ENCODE measurements at places on chromosomes 16 and 17.

GRCh38 chr17:6496116-6496481 lies 51.8 kb downstream of the PIMREG start:
- DNase-seq = peak; percentile 40

GRCh38 chr16:54594601-54595391 lies 308.2 kb upstream of the IRX3 start:
- no peak for DNase-seq

DNA sequence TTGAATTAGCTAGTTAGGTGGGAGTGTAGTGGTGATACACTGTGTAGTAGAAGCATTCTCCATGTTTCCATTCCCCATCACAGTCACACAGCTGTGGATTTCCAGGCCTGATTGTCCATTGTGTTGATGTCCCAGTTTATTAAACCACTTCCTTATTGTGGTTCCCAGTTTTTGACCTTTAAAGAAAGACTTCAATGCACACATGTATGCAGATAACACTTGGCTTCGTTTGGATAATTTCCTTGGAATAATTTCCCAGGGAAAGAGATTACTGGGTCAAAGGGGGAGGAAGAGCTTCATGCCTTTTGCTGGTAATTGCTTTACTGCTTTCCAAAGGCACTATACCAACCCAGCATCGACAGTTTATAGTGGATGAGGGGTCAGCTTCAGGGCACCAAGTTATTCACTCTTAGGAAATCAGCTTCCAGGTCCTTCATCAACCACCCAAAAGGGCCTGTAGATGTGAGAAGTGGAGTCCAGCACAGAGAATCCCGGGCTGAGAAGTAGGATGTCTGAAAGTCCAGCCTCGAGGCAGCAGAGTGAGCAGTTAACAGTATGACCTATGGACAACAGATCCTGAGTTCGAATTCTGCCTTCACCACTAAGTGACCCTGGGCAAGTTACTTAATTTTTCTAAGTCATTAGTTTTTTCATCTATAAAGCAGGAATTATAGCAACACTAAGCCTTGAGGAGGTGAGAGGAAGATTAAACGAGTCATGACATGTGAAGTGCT lies 31.3 kb upstream of the TNS4 start:
- no peak for DNase-seq

DNA sequence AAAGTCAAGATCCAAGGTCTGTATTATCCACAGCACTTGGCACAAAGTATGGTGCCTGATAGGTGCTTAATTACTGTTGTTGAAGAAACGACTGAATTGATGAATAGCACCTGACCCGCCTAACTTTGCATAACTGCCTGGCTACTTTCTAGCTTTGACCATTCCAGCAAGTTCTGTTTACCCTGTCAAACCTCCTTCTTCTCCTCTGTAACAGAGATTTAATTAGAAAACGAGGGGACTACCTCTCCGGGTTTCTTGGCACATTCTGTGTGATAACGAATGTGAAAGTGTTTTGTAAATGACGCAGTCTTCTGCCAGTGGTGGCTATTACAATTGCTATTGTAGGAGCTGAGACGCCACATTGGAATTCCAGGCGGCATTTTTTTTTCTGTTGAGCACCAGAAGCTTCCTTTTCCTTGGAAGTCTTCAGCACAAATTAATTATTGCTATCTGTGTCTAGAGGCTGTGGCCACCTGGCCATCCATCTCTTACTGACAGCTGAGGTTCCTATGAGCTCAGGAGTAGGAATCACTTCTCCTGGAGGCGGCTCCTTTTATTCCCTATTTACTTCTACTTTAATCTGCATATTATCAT lies 522.9 kb downstream of the HS3ST4 start:
- DNase-seq = no peak

GRCh38 chr16:85286951-85287814 lies 174.9 kb upstream of the CIBAR2 start:
- DNase-seq = no peak

DNA sequence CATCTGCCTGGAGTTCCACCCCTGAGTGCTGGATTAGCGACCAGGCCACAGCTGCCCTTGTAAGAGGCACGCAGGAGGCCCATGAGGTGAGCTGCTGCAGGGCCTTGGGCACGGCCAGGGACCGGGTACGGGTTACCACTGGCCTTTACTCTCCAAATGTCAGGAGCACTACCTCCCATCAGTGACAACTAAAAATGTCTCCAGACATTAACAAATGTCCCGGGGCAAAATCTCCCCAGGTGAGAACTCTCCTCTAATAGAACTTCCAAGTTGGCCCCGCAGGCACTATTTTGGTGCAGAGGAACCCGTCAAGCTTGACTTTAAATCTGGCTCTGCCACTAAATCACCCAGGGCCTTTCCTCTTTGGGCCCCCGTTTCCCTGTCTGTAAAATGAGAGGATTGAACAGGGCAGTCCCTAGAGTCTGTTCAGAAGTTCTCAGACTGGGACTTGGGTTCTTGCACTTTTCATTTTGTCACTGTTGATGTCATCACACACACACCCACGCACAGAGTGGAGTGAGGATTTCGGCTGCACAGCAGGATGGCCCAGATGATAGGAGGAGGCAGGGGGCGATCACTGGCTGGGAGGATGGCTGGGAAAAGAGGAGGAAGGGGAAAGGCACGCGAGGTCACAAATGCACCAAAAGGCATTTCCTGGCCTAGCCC lies 24.5 kb upstream of the MAPT start:
- no peak for DNase-seq

GRCh38 chr17:67090341-67090740 lies 46.0 kb downstream of the CACNG1 start:
- DNase-seq = no peak

GRCh38 chr16:20875355-20875650 lies 24.9 kb downstream of the DCUN1D3 start:
- DNase-seq = no peak

DNA sequence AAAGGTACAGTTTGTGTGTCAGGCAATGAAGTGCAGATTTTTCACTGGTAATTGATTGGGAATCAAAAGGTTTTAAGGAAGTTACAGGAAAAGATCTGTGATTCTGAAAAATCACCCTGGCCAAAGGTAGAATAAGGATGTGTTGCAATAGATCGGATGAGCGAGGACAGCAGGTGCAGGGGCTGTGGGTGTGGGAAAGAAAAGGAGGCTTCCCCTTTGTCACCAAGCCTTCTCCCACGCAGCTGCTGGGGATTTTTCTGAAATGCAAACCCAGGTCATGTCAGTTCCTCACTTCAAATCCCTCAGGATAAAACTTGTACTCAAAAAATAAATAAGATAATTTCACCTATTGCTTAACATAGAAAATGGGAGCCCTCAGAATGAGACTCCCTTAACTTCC lies 47.9 kb upstream of the ARHGAP17 start:
- no peak for DNase-seq

DNA sequence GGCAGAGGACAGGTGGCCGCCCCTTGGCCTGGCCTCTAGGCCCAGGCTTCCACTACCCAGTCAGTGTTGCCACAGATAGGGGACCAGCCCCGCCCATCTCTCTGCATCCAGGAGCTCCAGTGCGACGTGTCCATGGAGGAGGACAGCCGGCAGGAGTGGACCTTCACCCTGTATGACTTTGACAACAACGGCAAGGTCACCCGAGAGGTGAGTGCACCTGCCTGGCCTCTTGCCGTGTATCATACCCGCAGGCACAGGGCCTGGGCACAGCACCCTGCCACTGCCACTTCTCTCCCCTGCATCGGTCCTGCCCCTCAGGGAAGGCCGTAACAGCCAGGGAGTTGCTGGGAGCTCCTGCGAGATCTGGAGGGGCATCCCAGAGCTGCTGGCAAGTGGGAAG lies 55.7 kb downstream of the SNX20 start:
- no peak for DNase-seq

- DNase-seq = no peak
These were observed 27.4 kb downstream of the BCO1 start for GRCh38 chr16:81265658-81266451.

DNA sequence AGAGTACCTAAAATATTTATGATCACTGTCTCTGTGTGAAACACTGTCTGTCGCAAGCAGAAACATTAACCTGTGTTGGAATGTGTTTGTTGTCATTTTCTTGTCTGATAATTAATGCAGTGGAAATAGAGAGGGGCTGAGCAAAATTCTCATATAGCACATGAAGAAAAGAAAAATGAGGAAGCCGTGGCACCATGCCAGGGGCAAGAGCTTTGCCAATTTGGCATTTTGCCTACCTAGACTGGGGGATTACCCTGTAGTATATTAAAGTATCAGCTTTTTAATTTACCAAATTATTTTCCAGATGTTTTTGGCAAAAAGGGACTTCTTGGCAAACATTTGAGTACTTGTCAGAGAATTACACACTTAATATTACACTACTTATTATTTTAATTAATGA lies 1326.6 kb upstream of the GOT2 start:
- no peak for DNase-seq

GRCh38 chr17:37039269-37039668 lies 90.5 kb downstream of the AATF start:
- DNase-seq = no peak

DNA sequence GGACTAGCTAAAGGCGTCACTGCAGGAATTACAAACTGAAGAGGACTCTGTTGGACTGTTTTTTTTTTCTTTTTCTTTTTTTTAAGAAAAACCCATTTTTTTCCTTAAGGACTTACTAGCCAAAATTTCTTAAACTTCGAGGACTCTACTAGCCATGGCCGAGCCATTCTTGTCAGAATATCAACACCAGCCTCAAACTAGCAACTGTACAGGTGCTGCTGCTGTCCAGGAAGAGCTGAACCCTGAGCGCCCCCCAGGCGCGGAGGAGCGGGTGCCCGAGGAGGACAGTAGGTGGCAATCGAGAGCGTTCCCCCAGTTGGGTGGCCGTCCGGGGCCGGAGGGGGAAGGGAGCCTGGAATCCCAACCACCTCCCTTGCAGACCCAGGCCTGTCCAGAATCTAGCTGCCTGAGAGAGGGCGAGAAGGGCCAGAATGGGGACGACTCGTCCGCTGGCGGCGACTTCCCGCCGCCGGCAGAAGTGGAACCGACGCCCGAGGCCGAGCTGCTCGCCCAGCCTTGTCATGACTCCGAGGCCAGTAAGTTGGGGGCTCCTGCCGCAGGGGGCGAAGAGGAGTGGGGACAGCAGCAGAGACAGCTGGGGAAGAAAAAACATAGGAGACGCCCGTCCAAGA lies 878 bp downstream of the HEXIM1 start:
- peak; percentile 77 for DNase-seq

GRCh38 chr17:60610473-60610872 lies 10.5 kb downstream of the PPM1D start:
- peak; percentile 12 for DNase-seq

GRCh38 chr17:73132085-73132492 lies 32.7 kb upstream of the SSTR2 start:
- DNase-seq = no peak

DNA sequence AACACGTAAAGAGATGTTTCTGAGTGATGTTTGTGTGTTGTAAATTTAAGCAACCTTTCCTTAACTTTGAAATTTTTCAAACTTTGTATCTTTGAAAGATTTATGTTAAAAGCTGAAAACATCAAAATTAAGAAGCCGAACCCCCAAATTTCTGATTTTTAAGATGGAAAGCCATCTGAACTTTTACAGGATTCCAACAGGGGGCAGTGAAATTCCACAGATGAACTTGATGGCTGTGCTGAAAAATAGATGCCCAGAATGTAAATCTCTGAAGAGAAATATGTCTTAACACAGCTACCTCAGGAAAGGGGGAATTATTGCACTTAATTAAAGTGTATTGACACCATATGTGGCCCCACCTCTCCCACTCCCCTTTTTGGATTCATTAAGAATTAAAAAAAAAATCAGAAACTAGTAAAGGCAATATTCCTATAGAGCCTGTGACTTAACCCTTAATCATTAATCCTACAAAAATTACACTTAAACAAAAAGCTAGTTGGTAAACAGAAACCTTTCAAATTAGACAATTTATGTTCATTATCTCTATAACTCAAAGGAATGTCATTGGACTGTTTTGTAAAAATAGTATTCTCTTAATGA lies 597.9 kb downstream of the KCNJ2 start:
- DNase-seq = no peak

- DNase-seq = no peak
These were observed 8.0 kb upstream of the LGALS9 start for GRCh38 chr17:27622986-27623385.

DNA sequence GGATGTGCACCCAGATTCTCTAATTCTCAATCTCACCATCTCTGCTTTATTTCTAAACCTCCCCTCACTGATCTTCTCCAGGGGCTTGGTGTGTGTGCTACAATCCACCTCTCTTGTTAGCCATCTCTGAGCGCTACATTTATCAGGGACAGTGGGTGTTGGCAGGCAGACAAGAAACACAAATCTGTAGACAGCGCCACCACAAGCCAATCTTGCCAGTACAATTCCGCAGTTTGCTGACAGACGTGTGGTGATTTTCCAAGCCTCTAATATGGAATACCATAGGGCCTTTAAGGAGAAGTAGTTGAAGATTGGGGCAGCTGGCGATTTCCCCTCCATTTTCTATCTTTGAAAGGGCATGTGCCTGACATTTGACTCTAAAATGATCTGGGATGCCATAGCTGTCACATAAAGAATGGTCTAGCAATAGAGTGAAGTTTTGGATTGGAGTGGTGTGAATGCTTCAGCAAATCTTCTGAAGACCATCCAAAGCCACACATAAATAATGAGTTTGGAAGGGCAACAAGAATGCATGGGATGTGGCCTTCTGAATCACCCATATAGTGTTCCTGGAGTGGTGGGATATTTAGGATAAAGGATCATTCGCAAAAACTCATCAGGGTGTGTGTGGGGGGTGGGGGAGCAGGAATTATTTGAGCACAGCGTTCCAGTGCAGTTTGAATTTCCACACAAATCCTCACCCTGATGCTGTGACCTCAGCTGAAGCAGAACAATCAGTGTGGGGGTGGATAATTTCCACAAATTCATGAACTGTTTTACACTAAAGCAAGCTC lies 12.0 kb upstream of the ANKFN1 start:
- DNase-seq = no peak

DNA sequence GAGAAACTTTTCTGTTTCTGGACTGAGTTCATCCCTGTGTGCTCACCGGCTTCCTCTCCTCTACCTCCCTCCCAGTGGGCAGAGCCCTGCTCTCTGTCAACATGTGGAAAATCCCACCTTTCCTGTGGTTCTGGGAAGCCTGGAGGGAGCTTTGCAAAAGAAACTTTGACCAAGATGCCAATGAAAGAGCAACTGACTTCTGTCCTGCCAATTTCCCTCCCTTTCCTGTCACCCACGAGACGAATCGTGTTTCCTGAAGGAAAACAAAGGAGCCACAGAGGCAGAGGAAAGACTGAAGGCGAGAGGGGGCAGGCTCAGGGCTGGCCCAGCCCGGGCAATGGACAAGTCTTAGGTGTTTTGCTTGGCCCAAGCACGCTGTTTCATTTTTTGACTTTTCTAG lies 82.8 kb downstream of the PLCG2 start:
- DNase-seq = no peak
